ENCODE measurements at places on chromosomes 12 and 14.

- no peak for DNase-seq
Measured at GRCh38 chr12:83147341-83147740, 460.6 kb downstream of the TMTC2 start.

GRCh38 chr12:113154351-113154973, 4.9 kb downstream of the CFAP73 start:
- no peak for DNase-seq

- no peak for DNase-seq
Measured at GRCh38 chr12:28620281-28620680, 430.0 kb downstream of the CCDC91 start.

DNA sequence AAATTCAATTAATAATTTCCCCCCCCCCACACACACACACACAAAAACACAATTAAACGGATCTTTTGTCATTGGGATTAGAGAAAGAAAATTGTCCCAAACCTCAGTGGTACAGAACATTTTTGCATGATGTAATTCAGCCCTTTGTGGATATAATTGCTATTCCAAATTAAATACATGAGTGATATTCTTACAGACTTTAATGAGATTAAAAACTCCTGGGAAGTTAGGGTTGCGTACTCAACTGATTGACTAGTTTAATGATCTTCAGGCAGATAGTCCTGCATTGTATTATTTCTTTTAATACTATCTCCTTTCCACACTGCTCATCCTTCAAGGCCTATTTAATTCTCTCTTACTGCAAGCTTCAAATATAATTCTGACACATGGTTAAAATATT, 711.8 kb upstream of the LRFN5 start:
- no peak for DNase-seq

DNA sequence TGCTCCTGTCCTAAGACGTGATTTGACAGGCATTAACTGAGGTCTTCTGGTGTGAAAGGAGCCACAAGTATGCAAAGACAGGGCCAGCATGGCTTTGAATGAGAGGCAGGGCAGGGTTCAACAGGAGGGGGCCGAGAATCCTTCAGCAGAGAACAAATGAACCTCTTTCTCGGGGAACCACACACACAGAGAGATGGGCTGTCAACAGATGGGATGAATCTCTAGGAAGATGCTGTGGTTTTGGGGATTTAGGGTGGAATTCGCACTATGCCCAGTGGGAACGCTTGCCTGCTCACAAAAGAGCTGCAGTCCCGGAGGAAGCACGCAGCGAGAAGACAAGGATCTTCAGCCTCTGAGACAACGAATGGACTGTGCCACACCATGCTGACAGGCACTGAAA, 513.4 kb downstream of the GLT1D1 start:
- no peak for DNase-seq

- no peak for DNase-seq
Measured at GRCh38 chr14:66069036-66069435, 417.1 kb upstream of the CCDC196 start.

- peak; percentile 57 for DNase-seq
Measured at GRCh38 chr14:33019346-33019745, 80.7 kb downstream of the NPAS3 start.

- DNase-seq = no peak
Measured at GRCh38 chr14:105247715-105248367, 492 bp upstream of the BTBD6 start.

DNA sequence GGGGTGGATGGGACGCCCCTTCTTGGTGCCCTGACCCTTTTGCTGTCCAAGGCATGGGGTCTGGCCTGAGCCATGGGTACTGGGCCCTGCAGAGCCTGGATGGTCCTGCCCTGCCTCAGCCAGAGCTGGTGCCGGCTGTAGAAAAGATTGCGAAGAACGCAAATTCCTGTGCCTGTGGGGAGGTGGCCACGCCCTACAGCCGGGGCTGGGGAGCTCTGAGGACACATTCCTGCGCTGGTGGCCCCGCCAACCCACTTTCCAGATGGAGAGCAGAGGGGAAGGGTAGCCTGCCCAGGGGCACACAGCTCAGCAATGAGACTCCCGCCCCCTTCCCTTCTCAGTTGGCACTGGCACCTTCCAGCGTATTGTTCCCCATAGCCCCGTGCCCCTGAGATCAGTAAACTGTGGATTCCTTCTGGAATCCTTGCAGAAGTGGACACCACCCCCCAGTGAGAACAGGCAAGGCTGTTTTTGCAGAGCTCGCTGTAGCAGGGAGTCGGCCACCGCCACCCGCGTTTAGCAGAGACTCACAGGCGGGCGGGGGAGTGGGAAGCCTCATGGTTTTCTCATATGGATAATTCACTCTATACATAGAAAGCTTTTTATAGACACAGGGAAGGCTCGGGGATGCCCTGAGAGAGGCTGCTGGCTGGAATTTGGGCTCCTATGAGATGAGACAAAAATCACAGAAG, 8.6 kb downstream of the INF2 start:
- no peak for DNase-seq

DNA sequence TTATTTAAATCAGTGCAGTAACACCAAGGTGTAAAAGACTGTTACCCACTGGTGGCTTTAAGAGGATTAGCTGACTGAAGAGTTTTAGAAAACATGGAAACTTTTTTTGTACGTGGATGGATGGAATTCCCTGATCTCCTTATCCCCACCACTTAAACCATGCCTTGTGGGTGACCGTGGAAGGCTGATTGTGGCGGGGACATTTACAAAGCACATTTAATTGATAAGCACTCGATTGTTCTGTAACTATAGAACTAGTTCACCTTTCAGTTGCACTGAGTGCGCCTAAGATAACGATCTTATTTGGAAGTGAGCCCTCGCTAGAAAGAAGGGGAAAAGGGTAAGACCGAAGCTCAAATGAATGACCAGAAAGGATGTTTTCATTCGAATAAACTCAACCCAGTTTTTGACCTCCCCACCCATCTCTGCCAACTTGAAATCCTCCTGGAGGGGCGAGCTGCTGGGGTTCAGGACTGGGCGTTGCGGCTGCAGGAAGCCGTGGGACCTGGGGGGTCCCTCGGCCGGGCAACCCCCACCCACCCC, 688 bp upstream of the RASSF3 start:
- DNase-seq = no peak

DNA sequence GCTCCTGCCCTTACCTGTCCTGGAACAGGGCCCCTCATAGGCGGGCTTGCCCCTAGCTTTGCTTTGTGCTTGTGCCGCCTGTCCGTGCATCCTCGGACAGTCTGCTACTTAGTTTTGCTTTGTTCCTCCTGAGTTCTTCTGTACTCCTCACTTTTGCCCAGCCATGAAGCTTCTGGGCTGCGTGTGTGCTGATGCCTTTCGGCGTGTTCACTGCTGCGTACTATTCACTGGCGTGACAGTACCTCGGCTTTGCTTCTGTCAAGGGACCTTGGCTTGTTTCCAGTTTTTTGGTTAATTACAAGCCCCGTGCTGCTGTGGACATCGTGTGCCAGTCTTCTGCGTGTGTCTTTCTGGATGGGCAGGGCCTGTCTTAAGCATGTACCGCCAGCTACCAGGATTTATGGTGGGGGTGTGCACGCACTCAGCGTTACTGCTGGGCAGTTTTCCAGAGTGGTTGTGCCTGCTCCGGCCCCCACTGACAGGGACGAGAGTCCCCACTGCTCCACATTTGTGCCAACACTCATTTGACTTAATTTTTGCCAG, 2.5 kb downstream of the PACS2 start:
- DNase-seq = peak; percentile 37

DNA sequence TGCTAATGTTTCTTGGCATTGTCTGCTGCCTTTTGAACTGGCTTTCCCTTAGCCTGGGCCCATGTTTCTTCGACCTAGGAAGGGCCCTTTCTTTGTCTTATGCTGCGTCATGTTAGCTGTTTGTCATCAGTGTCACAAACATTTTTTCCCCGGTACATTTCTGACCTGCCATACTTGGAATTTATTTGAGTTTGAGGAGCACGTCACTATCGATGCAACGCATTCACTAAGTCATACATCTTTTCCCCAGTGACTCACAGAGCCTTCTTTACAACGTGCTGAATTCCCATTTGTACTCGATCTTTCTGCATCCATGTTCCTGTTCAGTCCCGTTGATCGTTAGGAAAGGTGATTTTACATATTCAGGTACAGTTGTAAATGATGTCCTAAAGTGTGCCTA, 56.2 kb upstream of the MMP17 start:
- DNase-seq = no peak

- DNase-seq = no peak
Measured at GRCh38 chr12:41103614-41104013, 84.5 kb upstream of the PDZRN4 start.

GRCh38 chr12:49953151-49953550, 2.6 kb downstream of the AQP2 start:
- no peak for DNase-seq

GRCh38 chr14:101357559-101358319, 203.6 kb upstream of the DIO3 start:
- no peak for DNase-seq

- DNase-seq = peak; percentile 79
Measured at GRCh38 chr12:121443193-121443870, 43.4 kb downstream of the RNF34 start.

DNA sequence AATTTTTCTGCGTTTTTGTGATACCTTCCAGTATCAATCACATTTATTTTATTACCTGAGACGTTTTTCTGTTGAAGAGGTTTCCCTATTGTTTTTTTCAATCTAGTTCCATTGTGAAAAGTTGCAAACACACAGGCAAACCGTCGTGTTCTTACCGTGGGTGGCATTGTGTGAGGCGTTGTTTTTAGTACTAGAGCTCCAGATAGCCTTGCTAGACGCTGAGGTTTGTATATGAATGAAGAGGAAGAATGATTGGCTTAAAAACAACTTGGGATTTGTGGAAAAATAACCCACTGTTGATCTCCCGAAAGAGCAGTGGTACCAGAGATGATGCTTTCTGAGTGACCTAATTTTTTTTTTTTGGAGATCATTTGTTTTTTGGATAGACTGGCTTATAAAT, 1.0 kb downstream of the SOCS4 start:
- no peak for DNase-seq

GRCh38 chr12:96051756-96052485, 16.5 kb upstream of the LTA4H start:
- no peak for DNase-seq

DNA sequence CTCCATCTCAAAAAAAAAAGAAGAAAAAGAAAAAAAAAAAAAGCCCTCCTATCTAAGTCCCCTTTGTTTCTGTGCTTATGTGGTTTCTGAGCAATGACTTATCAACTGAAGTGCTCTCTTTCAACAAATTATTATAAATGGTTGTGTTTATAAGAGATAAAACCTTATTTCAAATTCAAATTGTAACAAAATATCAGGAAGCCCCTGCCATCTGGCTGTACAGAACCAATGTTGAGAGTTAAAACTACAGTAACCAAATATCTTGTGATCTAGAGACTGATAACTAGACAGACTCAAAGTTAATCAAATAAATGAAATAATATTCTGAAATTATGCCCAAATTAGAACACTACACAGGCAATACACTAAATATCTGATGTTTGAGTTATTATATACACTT, 143.0 kb upstream of the CPNE8 start:
- no peak for DNase-seq

- DNase-seq = peak; percentile 10
Measured at GRCh38 chr14:95319312-95320077, at the start of gene CLMN. Gene CLMN, minus strand, starts transcription at chr14:95319908. Its CDS starts 116 bp downstream, at chr14:95319792.

DNA sequence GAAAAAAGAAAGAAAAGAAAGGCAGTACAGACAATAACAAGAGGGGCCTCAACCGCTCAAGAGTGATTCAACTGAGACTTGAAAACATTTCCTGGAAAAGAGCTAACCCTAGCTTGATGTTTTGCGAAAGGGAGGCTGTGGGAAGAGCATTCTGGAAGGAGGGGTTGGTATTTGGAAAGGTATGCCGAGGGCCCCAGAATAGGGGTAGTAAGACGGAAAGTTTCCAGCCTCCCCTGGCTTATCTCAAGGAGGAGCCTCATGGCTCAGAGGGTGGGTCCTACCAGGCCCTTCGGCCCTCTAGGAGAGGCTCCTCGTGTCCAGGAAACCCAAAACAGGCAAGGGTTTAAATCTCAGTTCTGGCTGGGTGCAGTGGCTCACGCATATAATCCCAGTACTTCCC, 8.4 kb downstream of the RNU4-2 start:
- no peak for DNase-seq

GRCh38 chr12:95996034-95996658, at the start of gene HAL:
Gene HAL, minus strand, starts transcription at chr12:95996344. Its CDS starts 434 bp downstream, at chr12:95995910.
- no peak for DNase-seq

DNA sequence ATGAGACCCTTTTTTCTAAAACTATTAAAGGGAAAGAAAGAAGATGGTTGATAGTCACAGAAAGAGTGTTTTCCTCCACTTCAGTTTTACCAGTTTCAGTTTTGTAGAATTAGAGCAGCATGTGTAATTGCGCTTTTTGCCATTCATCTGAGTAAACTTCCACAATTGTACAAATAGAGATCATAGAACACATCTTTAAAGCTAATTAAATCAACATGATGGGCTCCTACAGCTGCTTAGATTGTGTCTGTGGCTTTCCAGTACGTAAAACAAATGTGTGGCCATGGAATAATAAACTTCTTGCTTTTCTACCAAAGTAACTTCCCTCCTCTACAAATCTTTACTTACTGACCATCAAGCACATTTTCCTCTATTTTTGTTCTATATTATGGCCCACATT, 84.2 kb upstream of the LRIG3 start:
- DNase-seq = peak; percentile 7

DNA sequence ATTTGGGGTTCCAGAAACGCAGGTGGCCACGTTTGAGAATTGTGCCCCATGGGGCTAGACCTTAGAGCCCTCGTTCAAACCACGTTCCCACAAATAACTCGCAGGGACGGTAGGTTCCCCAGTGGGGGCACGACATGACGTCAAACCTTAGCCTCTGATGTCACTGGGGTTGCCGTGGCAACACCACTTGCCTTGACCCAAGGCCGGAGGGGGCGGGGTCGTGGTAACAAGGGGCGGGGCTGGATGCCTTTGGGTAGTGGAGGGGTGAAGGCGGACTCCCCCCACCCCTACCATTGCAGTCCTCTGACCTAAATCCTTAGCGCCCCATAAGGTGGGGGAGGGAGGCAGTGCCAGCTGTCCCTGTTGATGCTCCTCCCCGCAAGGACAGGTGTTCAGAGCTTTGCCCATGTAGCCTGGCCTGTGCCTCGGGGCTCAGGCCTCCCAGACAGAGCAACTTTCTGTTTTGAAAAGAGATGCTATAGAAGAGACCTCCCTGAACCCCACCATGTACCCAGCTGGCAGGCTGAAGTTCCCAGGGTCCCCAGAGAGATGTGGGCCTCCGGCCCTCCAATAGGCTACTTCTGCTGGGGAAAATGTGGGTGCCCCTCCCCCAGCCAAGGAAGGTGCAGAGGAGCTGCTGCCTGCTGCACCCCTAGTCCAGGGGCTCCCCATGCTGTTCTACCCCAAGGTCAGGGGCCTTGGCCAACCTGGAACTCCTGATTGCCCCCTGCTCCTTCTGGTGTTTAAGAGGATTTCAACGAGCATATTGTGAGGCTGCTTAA, 1.9 kb downstream of the FAM222A start:
- peak; percentile 73 for DNase-seq

DNA sequence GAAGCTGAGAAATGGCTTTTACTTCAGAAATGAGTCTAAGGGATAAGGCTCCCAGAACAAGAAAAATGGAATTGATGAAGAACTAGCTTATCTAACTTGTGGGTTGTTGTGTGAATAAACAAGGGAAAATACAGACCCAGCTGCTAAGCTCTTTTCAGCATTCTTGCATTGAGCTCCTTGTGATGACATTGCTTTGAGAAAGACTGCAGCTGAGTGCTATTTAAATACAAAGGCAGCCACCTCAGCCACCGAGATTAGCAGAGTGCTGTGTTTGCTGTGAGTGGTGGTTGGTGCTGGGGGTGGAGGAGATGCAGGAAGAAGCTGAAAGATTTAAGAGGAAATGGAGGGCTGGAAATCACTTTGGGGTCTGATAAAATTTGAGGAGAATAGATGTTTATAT, 396.0 kb upstream of the PRICKLE1 start:
- DNase-seq = no peak

GRCh38 chr12:47739297-47739696, 14.0 kb upstream of the ENDOU start:
- DNase-seq = no peak
